Cerebellum (tissue), 4 donors: ENCODE measurements at places on chromosomes 5 and 9. TPM values are rescaled to one million over a fixed set of nuclear protein-coding genes. Genes with fewer than 3 reads are reported as not detected.

Gene LAMC3
- total RNA-seq: 3.5 TPM

Gene VPS13A
- total RNA-seq: 91.8 TPM

Gene GABRA6
- 4.4 TPM for total RNA-seq

Gene TMEFF1
- 38.7 TPM for total RNA-seq

Gene SARDH
- total RNA-seq: 4.2 TPM

Gene SYK
- total RNA-seq: 1.5 TPM

Gene FAXDC2
- 9.4 TPM for total RNA-seq

Gene C5orf58
- not detected for total RNA-seq

Gene FOXD4
- 1.00 TPM for total RNA-seq

Gene TAS2R1
- total RNA-seq: 0.45 TPM

Gene SPAG8
- 4.0 TPM for total RNA-seq

Gene NRG2
- 5.1 TPM for total RNA-seq

Gene CDH18
- total RNA-seq: 77.3 TPM

Gene ACOT12
- 2.4 TPM for total RNA-seq

Gene IRX2
- total RNA-seq: 17.6 TPM

Gene AK3
- total RNA-seq: 37.5 TPM

Gene BTNL3
- 0.09 TPM for total RNA-seq

Gene RAB3C
- total RNA-seq: 62.0 TPM

Gene IL13
- total RNA-seq: not detected

Gene TICAM2
- 0.82 TPM for total RNA-seq
